Stimulated activated CD8-positive, alpha-beta memory T cell treated with anti-CD3 and anti-CD28 coated beads, Interleukin-4, amount 100 ng/mL, for 4 hours (primary cell): ENCODE measurements at places on chromosomes 16 and 17.

DNA sequence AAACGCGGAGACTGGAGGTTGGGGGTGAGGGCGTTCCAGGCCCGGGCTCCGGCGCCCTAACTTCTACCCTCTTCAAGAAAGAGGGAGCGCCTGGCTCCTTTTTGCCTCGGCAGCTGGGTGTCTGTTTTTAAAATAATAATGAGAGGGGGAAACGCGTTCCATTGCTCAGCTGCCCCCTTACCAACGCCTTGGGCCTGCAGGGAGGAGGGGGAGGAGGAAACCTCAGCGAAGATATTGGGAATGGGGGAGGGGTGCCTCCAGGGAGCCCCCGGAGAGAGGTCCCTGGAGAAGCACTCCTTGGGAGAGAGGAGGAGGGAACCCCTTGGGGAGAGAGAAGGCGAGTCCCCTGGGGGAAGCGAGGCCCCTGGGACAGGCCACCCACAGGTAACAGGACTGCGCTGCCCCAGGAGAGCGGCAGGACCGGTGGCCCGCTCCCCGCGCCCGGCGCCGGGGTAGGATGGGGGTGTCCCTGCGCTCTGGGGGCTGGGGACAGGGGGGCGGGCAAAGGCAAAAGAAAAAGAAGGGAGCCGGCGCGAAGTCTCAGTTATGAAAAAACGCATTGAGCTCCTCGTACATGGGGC lies 2.7 kb downstream of the NEUROD2 start:
- no peak for DNase-seq

- DNase-seq = no peak
Observed at GRCh38 chr17:57363998-57364643, 107.8 kb downstream of the MSI2 start.

DNA sequence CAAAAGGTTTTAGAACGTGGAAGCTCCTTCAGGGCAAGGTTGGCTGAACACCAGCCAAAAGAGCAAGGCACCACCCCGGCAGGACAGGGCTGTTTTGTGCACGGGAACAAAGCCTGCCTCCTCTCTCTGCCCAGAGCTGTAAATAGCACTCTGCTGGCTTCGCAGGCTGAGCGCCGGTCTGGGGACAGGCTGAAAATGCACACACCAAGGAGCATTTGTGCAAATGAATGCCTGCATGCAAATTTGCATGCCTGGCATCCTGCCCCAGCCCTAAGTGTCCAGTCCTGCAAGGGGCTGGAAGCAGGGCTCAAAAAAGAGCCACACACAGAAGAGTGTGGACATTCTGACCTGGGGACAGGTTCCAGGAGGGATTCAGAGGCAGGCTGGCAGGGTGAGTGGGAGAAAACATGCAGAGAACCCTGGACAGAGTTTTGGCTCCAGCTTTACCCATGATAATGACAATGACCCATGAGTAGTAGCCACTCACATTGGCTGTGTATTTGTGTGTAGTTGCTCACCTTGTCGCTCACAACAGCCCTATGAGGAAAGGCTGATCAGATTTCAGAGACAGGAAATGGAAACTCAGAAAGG lies 11.7 kb downstream of the ABAT start:
- no peak for DNase-seq

DNA sequence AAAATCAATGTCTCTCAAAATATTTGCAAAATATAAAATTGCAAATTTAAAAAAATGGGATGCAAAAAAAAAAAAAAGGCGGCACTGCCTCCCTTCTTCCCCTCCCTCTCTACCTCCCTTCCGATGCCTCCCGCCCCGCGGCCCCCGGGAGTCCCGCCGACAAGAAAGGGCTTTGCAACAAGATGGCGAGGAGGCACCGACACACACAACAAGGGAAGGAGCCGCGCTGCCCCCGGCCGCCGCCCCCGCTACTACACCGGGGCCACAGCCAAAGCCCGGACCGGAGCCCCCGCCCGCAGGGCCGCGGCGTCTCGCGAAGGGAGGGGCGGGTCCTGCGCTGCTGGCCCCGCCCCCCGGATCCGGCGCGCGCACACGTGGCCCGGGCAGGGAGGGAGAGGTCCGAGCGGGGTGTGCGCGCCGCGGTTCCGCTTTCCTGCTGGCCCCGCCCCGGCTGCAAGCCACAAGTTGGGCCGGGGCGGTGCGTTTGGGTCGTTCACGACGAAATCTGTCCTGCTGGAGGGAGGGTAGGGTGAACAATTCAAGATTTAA lies at the start of gene MNT:
MNT (minus strand) TSS at position 184 of the 549 bp plus-strand sequence. CDS start 348 bp downstream, outside the sequence.
- peak; percentile 91 for DNase-seq

- DNase-seq = no peak
Observed at GRCh38 chr16:53988136-53988535, 284.2 kb downstream of the FTO start.

DNA sequence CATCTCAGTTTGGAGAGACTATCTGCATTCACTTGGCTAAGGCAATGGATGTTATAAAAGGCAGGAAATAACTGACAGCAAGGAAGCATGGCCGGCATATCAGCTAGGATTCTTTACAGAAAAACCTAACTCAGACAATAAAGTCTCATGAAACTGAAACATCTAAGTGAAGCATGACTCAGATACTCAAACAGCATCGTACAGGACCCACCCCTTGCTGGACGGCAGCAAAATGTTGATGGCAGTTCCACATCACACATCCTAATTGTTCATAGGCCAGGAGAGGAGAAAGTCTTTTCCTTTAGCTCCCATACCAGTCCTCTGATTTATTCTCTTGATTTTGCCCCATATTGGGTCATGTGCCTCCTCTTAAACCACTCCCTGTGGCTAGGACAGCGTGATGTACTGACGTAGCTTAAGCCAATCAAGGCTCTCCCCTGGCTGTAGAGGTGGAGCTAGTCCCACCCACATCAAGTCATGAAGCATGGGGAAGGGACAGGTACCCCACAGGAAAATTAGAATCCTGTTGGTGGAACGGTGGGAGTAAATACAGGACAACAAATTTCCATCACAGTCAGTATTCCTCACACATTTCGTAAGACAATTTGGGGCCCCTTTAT lies 178.9 kb downstream of the IRX3 start:
- DNase-seq = no peak

- DNase-seq = no peak
Observed at GRCh38 chr17:12509801-12510200, 155.9 kb upstream of the MYOCD start.

DNA sequence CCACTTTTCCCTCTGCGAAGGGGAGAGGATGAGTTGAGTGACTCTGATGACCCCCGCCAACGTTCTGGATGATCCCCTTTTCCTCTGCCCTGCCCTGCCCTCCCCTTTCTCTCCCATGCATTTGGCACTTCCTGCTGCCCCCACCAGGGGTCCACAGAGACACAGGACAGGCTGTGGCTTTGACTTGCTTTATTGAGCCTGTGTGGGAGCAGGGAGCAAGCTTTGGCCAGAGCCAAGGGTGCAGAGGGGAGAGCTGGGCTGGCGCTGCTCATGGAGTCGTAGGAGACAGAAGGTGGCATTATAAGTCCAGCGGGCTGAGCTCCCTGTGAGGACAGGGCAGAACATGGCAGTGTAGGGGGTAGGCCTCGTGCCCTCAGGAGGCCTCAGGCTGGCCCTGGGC lies 1.6 kb downstream of the PPY start:
- no peak for DNase-seq

- no peak for DNase-seq
Observed at GRCh38 chr16:46976550-46976949, 3.1 kb upstream of the DNAJA2 start.

DNA sequence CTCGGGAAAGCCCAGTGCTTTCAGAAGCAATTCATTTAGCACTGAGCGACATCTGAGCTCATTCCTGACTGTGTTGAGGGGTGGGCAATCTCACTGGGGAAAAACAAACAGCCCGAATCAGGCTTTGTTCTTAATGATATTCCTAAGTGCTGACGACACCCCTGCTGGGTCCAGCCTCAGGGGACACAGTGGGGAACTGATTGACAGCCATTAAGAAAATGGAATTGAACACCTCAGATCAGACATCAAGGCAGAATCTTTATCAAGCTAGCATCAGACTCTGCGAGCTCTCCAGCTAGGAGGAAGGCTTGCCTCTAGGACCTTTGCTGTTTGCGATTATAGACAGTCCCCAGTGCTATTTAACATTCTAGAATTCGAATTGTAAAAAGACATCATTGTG lies 22.5 kb upstream of the LYRM9 start:
- DNase-seq = no peak

DNA sequence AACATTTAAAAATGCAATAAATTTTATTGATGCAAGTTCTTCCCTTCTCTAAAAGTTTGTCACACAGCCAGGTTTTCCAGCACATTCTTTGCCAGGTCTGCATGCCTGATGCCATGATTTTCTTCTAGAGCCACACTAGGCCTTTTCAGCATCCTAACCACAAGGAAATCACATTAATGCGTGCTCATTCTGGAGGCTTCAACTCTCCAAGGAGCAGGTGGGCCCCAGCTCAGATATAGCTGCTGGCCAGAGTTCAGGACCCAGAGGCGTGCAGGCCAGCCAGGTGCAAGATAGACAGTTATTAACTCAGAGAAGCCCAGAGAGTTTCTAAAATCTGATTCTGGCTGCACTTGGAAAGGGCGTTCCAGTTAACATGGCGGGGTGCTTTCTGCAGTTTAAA lies 124.5 kb upstream of the MAF start:
- no peak for DNase-seq
